OCI-M1 (cell line): ENCODE measurements at places on chromosomes 5 and 9.

DNA sequence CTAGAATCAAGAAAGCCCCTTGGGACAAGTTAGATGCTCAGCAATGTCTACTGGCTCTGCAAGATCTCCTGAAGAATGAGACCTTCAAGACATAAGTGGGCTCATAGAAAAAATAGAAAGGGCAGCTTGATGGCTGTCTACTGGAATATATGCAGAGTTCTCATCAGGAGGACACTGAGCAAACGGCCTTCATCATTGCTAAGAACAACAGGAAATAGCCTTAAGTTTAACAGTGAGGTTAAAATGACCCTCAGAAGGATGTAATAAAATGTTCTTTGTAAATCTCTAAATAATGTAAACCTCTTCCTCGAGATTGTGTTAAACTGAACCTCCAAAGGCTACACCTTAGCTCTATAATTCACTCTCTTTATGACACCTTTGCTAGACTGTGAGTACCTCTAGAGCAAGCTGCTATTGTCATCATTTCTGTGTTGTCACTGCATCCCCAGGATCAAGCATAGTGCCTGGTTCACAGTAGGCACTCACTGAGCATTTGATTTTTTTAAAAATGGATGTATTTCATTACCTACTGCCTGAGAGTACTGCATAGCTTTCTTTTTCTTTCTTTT, 22.2 kb upstream of the LHFPL2 start:
- no peak for DNase-seq

DNA sequence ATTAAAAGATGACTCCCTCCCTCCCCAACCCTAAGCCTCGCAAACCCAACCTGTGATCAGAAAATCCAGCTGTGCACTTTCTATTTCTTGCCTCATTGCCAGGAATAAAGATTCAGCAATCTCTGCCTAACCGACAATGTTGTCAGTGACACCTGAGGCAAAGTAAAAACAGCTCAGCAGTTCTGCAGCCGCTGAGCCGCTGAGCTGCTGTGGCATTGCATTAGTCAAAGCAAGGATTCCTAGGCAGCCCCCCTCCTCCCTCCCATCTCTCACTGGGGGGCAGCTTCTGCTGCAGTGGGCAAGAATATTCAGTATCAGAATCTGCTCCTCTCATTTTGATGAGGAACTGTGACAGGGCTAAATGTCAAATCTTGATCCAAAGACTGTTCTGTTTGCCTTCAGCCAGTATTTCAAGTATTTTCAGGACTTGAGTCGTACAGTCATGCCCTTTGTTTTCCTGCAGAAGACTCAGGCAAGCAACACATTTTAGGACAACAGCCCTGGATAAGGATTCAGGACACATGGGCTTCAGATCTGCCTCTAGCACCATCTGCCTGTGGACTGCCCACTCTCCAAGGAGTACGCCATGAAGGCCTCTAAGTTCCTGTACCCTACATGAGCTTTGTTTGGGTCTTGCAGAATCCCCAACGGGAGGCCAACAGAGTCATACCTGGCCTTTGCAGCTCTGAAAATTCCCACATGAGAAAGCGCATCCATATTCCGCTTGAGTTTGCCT, 41.1 kb upstream of the DAP start:
- DNase-seq, result no peak

DNA sequence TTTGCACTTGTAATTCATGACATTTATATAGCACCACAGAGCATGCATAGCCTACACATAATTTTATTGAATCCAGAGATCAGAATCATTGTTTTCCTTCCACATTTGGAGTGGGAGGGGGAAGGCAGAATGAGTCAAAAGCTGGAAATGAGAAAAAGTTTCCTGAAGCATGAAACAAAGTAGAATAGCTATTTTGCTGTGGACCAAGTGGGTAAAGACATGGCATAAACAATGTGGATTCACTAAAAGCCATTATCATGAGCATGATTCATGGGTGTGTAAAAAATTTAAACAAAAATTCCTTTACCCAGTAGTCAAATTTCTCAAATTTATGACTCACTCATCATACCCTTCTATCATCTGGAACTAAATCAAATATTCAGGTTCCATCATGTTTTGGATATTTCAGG, 97.9 kb downstream of the YIPF5 start:
- no peak for DNase-seq

DNA sequence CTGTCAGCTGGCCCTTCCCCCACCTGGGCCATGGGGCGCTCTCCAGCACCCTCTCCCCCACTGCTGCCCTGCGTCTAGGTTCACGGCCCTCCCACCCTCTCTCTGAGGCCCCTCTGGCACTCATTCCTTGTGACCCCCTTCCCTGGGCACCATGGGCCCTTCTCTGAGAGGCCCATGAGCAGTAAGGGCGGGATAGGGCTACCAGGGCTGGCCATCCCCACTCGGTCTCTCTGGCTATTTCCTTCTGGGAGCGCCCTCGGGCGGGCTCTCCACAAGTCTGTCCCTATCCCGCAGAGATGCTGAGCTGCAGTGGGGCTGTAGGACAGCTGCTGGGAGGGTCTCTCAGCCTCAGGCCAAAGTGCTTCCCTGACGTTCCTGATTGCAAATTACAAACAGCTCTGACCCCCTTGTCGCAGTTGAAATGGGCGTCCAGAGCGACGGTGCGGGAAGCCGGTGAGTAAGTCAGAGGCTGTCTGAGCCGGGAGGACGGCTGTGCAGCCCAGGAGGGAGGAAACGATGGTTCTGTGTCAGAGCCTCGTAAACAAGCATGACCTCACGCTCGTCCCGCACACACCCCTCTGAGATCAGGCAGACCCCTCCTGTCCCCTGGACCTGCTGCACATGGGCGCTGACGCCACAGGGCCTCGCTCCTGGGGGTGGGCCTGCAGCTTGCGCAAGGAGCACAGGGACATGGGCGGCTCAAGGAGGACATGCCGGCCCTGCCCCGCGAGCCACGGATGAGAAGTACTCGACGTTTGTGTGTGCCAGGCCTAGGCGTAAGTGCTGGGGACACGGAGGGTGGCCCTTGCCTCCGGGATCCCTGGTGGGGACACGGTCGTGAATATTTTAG, 36.3 kb upstream of the GFPT2 start:
- no peak for DNase-seq

GRCh38 chr5:16540421-16540820, 74.8 kb upstream of the ZNF622 start:
- DNase-seq, result no peak
